ENCODE measurements at places on chromosomes 6 and 20.

GRCh38 chr6:34867484-34867883 is 20.4 kb downstream of the TAF11 start:
- no peaks in the 10 kb centered on the region for H3K27me3 ChIP-seq
- H3K4me1 ChIP-seq: no peaks in the 10 kb centered on the region
- H3K27ac ChIP-seq: no peak overlapping the region
- no peak overlapping the region for H3K4me3 ChIP-seq

DNA sequence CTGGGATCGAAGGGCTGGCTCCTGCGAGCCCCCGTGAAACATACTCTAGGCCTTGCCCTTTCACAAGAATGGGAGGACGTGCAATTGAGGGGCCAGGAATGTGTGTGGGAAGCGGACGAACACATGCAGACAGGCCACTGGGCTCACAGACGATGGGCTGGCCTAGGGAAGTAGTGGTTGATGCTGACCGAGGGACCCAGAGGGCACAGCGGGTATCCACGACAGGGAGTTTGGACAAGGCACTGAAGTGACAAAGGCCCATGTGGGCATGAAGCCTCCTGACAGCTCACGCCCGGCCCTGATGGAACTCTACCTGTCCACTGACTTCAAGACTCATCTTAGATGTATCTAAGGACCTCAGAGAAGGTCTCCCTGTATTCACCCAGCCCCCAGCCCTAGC is 52.2 kb downstream of the MYH7B start:
- no peak overlapping the region for H3K27ac ChIP-seq
- no peaks in the 10 kb centered on the region for H3K4me1 ChIP-seq
- H3K27me3 ChIP-seq: no peaks in the 10 kb centered on the region
- no peak for DNase-seq
- peaks cover 40% of the 10 kb centered on the region for H3K36me3 ChIP-seq

DNA sequence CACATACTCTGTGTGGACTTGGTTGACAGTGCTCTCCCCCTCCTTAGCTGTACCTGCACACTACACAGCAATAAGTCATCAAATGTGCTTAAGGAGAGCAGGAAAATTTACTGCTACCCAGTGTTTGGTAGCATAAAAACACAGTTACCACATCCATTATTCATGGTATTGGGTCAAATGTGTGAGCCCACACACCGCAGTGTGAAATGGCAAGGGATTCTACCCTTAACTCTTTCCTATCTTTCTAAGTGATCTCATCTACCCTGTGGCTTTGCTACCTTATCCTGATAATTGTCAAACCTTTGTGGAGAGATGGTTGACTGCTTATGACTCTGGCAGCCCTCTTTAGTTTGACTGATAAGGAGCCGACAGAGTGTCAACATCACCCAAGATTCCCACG is 47.6 kb downstream of the STX11 start:
- peaks cover 4% of the 10 kb centered on the region for H3K36me3 ChIP-seq
- no peak overlapping the region for H3K4me3 ChIP-seq
- no peak for DNase-seq
- peaks cover 9% of the 10 kb centered on the region for H3K4me1 ChIP-seq
- H3K27me3 ChIP-seq: no peaks in the 10 kb centered on the region

- peak within 1 kb of the TSS; percentile 94 for H3K4me3 ChIP-seq
- no peaks in the 10 kb centered on the region for H3K27me3 ChIP-seq
- DNase-seq: peak; percentile 92
These were observed at the start of gene BLOC1S5 for GRCh38 chr6:8063761-8064637. Gene BLOC1S5 (minus strand): TSS chr6:8064389. CDS start chr6:8064376, 13 bp downstream.

All from mesothelial cell of epicardium (in vitro differentiated cells).